ENCODE measurements at places on chromosomes 2 and 18.

- no peak for DNase-seq
These were observed 12.6 kb downstream of the CYRIA start for GRCh38 chr2:16653083-16653375.

DNA sequence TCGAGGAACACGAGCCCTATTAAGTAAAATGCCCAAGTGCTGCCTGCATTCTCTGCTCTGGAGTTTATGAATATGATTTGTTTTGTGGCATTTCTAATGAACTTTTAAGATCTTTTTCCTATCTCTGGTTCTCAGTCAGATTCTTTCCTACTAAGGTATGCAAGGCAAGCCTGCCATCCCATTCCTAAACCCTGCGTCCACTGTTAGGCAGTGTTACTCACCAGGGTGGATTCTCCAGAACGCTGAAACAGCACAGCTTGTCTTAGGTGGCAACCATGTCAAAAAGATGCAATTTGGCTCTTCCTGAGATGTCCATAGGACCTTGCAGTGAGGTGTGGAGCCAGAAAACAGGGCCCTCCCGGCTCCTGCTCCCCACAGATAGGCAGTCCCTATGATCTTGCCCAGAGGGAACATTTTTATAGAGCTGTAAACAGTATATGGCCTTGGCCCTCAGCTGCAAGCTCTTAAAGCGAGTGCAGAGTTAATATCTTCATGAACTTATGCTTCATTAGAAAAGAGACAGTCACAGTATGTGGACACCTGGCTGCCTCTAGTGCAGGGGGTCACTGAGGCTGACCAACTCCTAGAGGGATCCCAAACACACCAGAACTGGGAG, 84.4 kb downstream of the TPGS2 start:
- DNase-seq: no peak

DNA sequence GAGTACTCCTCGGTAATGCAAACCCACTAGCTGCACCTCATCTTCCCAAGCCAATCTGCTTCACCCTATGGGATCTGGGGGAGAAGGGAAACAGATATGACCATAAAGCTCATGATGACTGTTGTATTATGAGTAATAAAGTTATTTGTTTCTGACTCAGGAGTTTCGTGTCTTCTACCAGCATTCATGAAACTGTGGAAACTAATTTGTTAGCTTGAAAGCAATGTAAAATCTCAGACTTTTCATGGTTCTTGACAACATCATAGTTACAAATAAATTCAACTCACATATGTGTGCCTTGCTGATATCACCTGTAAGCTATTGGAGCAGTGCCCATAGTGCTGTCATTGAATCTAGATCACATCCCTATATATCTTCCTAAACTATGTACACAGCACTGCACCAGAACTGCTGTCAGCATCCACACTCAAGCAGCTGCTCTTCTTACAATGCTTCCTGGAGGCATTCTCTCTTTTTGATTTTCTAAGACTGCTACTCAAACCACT, 135.6 kb upstream of the KYNU start:
- DNase-seq: no peak

DNA sequence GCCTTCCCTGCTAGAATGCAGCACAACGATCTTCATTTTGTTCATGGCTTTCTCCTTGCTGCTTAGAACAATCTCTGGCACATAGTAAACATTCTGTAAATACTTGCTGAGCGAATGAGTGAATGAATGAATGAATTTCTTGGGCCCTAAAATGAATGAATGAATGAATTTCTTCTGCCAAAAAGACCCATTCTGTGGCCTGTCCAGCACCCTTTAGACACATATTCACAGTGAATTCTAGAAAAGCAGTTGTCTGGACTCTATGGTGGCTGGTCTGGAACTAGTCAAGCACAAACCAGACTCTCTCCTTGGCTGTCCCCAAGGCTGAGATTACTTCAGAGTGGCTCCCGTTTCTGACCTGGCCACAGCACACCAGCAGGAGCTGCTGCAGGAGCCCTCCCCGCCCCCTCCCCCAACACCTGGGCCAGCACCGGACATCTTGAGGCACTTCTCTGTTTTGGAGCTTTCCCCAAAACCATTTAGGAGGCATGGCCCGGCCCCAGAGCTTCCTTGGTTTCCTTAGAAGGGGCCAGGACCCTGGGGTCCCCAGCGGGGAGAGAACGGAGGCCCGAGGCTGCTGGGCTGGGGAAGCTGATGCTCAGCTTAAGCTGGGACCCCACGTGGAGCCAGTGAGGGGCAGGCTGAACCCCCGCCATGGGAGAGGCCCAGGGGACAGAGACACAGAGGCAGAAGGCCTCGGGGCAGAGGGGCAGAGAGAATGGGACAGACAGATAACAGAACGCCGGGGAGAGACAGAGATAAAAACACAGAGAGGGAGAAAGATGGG, 159.0 kb downstream of the ZFP36L2 start:
- DNase-seq: no peak

- DNase-seq: no peak
These were observed 26.9 kb upstream of the RAB31 start for GRCh38 chr18:9681217-9681616.

- DNase-seq: no peak
These were observed 228.9 kb downstream of the ADCYAP1 start for GRCh38 chr18:1133541-1133940.

- DNase-seq: no peak
These were observed 43.6 kb downstream of the MCFD2 start for GRCh38 chr2:46871976-46872381.

GRCh38 chr18:39600894-39601293, 2035.3 kb upstream of the CELF4 start:
- DNase-seq: no peak

GRCh38 chr2:30714811-30715709, 92.2 kb downstream of the CAPN13 start:
- DNase-seq: no peak

DNA sequence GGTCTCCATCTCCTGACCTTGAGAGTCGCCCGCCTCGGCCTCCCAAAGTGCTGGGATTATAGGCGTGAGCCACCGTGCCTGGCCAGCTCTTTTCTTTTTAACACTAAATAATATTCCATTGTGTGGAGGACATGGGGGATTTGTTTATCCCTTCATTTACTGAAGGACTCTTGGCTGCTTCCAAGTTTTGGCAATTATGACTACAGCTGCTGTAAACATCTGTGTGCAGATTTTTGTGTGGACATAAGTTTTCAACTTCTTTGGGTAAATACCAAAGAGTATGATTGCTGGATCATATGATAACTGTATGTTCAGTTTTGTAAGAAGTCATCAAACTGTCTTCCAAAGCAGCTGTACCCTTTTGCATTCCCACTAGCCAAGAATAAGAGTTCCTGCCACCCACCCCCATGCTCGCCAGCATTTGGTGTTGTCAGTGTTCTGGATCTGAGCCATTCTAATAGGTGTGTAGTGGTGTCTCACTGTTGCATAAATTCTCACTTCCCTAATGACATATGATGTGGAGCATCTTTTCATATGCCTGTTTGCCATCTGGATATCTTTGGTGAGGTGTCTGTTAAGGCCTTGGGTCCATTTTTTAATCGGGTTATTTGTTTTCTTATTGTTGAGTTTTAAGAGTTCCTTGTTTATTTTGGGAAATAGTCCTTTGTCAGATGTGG, 52.2 kb downstream of the TNFRSF11A start:
- DNase-seq: no peak

DNA sequence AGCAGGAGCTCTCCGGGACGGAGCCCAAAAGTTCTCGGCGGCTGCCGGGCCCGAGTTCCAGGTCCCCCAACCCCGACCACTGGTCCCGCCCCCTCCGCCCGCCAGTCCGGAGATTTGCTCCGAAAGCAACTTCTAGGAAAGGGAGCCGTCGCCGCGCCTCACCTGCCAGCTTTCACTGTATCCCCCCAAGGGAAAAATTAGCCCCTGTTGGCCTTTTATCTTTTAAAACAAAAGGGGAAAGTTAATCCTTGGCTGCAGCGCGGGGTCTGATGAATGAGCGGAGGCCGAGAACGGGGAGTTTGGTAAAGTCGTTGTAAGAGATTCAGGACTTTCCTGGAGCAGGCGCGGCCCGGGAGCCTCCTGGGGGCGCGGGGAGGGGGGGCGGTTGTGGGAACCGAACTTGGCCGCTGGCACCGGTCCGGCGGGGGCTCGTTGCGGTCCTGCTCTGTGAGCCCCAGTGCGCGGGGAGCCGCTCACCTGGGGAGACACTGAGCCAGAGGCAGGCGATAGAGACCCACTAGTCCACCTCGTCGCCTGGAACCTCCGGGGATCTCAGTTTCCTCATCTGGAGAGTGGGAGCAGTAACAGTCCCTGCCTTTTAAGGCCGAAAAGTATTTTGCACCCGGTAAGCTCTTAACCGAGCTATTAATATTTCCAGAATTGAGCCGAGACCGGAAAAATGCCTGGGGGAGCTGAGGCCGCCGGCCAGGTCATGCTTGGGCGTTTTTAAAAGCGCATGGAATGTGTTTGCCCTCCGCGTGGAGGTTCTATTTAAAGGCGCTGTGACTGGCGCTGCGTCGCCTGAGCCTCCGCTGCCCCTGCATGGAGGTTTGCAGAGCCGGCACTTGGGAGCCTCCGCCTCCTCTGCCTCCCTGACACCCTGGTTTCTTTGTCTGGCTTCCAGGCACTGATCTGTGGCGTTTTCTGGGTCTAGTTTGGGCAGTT, 1.1 kb downstream of the EFHD1 start:
- no peak for DNase-seq

DNA sequence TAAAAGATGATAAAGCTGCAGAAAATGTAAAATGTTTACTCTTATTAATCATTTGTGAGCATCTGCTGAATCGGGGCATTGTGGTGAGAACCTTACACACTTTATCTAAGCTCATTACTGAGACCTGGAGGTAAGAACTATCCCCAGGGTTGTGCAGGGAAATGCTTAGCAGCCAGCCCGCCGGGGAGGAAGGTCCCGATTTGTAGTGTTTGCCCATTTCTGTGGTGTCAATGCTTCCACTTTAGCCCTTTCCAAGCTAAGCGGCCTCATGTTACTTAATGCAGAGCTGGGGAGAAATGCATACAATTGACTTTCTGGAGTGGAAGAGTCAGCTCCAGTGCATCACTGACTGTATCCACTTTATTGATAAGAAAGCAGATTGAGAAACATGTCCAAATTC, 20.8 kb upstream of the KCNK3 start:
- no peak for DNase-seq

DNA sequence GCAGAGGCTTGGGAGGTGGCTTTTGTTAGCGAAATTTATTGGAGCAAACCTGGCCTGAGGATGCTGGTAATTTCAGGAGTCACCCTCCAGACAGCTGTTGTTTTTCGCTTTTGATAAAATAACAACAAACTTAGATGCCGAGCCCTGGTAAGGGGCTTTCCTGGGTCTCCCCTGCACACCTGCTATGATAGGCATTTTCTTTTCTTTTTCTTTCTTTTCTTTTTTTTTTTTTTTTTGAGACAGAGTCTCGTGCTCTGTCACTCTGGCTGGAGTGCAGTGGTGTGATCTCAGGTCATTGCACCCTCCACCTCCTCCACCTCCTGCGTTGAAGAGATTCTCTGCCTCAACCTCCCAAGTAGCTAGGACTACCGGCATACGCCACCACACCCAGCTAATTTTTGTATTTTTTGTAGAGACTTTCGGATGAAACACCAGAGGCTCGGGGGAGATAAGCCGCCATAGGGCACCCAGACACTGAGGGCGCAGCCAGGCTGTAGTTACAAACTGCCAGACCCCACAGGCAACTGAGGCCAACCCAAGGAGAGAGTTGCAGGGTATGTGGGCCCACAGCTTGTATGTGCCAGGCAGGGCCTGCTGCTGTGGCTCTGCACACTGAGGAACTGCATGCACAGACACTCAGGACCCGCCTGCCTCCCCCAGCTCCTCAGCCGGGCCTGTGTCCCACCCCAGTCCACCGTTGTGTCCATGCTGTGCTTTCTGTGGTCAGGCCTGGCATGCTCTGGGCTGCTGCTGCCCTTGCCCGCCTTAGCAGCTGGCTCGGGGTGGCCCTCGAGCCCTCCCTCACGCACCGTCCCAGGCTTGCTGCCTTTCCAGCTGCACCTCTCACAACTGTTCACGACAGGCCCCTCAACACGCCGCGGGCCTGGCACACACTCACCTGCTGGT, 3.9 kb downstream of the GYPC start:
- DNase-seq: no peak

GRCh38 chr18:70195014-70195614, 10.4 kb downstream of the RTTN start:
- no peak for DNase-seq

- no peak for DNase-seq
These were observed 262.8 kb upstream of the PARD3B start for GRCh38 chr2:204282525-204282924.

- no peak for DNase-seq
These were observed 692.4 kb downstream of the CPS1 start for GRCh38 chr2:211248841-211249240.

DNA sequence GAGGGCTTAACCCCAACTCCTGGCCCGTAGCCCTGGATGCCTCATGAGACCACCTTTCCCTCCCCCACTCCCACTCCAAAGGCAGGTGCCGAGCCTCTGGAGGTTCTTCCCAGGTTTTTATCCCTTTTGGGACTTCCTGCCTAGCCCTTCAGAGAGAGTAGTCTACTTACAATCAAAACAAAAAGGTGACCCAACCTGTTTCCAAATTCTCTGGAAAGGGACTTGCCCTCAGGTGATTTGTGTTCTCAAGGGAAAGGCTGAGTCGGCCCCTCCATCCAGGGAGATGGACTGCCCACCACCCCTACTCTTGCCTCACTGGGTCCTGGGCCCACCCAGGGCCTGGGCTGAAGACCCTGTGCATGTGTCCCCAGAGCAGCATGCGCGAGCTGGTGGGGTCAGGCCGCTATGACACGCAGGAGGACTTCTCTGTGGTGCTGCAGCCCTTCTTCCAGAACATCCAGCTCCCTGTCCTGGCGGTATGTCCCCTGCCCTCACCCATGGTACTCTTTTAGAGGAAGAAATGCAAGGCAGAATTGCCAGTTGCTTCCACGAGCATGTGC, 108.5 kb downstream of the PLB1 start:
- DNase-seq: no peak

DNA sequence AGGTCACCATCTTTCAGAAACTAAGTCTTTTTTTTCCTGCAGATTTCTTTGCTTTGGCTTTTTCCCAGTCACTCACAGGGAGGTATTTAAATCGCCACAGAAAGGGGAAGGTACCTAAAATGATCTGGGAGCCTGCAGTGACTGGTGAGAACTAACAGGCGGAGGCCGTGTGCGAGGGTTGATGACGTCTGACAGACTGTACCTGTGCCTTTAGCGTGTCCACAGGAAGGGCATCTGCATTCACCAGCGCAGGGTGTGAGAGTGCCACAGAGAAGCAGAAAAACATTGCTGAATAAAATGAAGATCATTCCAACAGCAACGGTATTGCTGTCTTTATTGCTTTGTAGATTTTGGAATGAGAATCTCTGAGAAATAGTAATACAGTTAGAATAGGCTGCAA, 5.7 kb downstream of the CTDP1 start:
- DNase-seq: no peak

DNA sequence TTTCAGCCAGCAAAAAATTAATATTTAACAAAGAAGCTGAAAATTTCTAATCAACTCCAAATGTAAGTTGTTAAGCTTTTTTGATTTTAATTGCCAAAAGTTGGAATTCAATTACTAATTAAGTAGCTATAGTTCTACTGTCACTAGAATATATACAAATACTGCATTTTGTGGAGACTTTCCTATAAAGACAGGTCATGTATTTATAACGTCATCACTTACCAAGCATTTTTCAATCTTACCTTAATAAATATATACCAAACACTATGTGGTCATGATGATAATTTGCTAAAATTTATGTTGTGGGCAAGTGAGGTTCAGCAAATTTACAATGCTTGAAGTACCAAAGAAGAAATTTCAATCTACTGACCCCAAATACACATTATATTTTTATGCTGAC, 24.2 kb upstream of the TMEFF2 start:
- no peak for DNase-seq

Measured in stimulated activated CD8-positive, alpha-beta memory T cell treated with anti-CD3 and anti-CD28 coated beads, Interleukin-4, amount 100 ng/mL, for 1 hour (primary cell).